ENCODE measurements at places on chromosomes 1 and 21.

- no peak for DNase-seq
Observed at GRCh38 chr1:8388732-8389562, 71.0 kb downstream of the SLC45A1 start.

DNA sequence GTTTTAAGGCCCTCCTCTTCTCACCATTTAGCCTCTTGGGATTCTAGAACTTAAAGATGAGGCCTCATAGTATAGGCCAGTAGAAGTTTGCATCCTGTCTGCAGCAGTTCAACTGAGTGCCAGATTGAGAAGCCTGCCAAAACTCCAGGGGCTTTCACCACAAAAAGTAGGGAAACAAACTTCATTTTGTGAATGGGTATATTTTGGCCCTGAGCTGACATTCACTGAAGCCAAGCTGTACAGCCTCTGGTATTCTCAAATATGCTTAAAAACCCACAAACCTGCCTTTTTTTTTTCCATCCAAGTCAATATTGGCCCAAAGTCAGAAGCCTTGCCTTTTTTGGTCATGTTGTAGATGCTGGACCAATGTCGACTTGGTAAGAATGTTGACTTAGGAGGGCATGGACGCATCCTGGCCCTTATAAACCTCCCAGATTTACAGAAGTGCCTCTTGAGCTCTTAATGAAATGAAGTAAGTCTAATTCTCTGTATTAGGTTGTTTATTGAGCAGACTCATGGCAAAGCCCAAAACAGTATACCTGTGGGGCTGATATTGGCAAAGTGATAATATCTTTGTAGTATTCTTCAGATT, 337.5 kb downstream of the CHRM3 start:
- no peak for DNase-seq

- DNase-seq, result no peak
Observed at GRCh38 chr1:231951374-231951773, 324.8 kb downstream of the DISC1 start.

GRCh38 chr1:9238134-9238533, 3.6 kb downstream of the H6PD start:
- no peak for DNase-seq

GRCh38 chr1:82161700-82162141, 361.0 kb downstream of the ADGRL2 start:
- DNase-seq, result peak; percentile 73

DNA sequence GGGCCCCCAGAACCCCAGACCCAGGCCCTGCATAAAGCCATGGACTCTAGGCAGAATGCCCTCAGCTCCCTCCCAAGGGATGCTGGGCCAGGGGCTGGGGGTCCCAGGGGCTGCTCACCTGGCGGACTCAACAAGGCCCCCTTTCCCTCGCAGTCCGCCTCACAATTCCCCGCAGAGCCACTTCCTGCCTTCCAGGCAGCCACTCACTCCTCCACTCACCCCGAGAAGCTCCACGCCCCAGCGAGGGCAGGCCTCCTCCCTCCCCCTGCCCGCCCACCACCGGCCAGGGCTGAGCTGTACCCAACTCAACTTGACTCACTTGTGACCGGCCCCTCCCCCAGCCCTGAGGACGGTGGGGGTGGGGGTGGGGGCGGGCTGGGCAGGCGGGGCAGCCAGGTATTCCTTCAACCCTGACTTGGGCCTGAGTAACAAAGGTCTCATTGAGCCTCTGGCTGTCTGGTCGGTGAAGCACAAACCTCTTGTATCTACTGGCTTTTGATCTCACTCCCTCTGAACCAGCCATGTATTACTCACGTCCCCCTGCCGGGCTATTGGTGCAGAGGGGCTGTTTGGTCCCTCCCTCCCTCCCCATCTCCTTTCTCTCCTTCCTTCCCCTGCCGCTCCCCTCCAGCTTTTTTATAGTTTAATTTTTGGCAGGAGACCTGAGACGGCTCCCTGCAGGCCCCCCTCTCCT, 5.9 kb downstream of the BLACAT1 start:
- peak; percentile 74 for DNase-seq

GRCh38 chr1:30982937-30983336, 74.4 kb upstream of the SDC3 start:
- DNase-seq, result no peak

DNA sequence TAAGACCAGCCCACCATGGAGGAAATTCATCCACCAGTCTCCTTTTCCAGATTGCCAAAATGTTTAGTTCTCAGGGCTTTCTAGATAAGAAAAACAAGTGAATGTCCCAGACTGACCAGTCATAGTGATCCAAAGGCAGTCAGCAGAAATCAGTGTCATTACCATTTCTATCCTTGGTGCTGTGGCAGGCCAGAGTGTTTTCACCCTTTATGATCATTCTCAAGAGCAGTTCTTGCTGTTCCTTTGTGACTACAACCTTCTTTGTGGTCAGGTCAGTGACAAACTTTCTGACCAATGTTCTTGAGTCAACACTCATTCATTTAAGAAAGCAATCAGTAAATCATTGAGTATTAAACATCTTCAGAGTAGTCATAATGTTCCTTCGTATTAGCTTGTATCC, 7.3 kb upstream of the DHCR24 start:
- DNase-seq, result no peak

DNA sequence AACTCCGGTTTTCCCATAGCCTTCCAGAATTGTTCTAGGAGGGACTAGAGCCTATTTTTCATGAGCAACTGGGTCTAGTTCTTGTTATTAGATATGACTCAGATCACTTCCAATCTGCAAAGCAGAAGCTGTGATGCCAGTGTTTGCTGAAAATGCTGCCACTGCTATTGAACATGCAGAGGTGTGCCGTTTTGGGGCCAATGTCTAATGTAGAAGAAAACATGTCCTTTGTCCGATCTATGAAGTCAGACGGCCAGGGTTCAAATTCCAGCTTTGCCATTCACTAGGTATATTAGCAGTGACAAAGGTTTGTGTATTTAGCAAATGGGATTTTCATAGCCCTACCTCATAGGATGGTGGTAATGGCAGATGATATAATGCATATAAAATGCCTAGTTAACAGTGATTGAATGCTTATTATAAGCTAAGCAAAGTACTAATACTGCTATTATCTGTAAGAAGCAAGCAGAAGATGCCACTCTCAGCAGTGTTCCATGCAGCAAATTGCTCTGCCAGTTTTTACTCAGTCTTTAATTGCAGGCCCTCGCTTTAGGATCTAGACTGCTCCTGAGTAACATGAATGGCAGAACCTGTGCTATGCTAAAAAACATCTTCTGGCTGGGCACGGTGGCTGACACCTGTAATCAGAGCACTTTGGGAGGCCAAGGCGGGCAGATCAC, 40.1 kb upstream of the CXADR start:
- DNase-seq, result no peak

GRCh38 chr1:159743651-159744410, 29.4 kb upstream of the CRP start:
- DNase-seq, result no peak

DNA sequence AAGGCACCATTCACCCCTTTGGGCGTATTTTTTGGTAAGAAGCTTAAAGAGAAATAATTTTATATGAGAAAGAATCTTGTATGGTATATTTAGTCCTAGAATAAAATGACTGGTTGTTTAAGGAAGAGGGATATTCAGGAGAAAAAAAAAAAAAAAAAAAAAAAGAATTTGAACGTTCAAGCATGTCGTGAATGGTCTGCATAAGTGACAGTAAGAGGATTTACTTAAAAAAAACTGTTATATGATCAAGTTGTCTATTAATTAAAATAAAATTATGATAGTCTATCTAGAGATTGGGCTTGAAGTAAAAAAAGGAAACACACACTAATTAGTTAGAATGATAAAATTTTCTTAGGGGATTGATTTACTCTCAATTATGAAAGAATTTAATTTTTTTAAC, 11.7 kb upstream of the OR14I1 start:
- DNase-seq, result no peak

- peak; percentile 97 for DNase-seq
Observed at GRCh38 chr1:182616130-182617013, 12.2 kb upstream of the RGS16 start.

GRCh38 chr1:200558866-200559459, 61.6 kb downstream of the KIF14 start:
- peak; percentile 67 for DNase-seq

DNA sequence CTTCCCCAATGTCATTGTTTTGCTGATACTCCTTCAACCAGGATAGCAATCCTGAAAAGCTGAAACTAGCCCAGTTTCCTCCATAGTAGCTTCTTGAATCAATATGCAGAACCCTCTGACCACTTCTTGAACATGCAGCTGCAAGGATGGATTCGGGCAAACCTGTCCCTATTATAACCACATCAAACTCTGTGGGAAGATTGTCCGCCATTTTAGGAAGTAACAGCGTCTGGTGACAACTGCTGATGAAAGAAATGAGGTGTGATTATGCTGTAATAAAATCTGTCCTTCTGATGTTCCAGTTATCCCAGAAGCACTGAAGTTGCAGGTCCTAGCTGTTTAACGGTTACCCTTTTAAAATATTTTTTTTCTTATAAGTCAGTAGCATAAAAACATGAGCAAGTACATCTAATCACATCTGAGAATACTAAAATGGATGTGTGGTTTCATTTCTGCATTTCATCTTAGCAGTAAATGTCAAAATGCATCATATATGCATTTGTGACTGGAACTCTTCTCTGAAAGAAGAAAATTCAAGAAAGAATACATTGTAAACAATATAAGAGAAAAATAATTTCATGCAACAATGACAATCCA, 4.5 kb downstream of the CHML start:
- DNase-seq, result no peak

DNA sequence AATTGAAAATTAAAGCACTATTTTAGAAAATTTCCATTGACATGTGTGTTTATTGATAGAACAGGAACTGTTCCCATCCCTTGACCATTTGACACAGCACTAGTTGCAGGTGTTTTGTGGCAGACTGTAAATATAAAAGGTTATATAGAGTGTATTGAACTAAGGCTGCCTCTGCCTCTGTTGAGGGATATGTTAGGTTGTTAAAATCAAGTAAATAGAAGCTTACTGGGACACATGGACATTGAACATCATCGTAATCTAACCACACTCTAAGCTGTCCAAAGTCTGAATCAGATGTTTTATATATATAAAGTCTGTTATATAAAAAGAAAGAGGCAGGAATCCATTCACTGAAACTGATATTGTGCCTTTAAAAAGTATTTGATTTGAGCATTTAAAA, 308.1 kb upstream of the PKN2 start:
- DNase-seq, result no peak
